ENCODE measurements at places on chromosomes 3 and 15.

DNA sequence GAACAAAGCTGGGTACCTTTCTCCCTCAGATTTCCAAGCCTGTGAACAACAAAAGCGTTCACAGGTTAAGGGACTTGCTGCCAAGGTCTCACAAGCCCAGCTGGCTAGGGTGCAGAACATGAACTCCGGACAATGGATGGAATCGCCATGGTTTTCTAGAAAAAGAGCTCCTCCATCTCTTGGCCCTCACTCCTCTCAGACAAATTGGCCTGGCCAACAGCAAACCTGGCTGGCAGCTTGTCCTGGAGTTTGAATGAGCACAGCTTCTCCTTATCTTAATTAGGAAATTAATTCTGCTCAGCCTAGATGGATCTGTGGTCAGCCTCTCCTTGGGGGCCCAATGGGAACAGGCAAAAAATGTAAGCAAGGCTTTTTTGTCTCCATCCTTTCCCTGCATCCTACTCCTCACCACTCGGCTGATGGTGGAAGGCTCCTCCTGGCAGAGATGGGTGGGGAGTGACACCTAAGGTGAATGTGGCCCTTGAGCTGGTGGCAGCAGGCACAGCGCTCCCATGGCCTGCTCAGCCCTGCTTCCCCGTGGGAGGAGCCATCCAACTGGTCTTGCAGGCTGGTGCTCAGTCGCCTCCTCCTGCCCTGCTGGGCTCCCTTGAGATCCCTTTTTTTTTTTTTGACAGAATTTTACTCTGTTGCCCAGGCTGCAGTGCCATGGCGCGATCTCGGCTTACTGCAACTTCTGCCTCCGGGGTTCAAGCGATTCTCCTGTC lies 5.8 kb downstream of the KLHL25 start:
- DNase-seq, result no peak

- DNase-seq, result no peak
Observed at GRCh38 chr3:150447631-150448465, 39.8 kb downstream of the TSC22D2 start.

DNA sequence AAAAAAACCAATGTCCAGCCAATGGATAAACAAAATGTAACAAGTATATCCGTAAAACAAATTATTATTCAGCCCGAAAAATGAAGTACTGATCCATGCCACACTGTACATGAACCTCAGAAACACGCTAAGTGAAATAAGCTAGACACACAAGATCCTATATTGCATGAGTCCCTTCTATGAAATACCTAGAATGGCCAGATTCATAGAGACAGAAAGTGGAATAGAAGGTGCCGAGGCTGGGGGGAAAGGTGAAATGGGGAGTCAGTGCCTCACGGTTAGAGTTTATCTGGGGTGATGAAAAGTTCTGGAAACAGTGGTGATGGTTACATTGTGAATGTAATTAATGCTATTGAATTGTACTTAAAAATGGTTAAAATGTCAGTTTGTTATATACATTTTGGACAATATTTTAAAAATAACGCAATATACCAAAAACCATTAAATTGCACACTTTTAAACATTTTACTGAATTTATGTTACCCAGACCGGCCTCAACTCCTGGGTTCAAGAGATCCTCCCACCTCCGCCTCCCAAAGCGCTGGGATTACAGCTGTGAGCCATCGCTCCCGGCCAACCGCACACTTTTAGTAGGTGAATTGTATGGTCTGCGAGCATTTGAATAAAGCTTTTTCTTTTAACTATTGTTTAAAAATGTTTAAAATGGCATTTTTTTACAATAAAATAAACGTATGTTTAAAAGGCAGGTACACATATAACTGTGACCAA lies 2.1 kb downstream of the RNF168 start:
- DNase-seq, result peak; percentile 83

DNA sequence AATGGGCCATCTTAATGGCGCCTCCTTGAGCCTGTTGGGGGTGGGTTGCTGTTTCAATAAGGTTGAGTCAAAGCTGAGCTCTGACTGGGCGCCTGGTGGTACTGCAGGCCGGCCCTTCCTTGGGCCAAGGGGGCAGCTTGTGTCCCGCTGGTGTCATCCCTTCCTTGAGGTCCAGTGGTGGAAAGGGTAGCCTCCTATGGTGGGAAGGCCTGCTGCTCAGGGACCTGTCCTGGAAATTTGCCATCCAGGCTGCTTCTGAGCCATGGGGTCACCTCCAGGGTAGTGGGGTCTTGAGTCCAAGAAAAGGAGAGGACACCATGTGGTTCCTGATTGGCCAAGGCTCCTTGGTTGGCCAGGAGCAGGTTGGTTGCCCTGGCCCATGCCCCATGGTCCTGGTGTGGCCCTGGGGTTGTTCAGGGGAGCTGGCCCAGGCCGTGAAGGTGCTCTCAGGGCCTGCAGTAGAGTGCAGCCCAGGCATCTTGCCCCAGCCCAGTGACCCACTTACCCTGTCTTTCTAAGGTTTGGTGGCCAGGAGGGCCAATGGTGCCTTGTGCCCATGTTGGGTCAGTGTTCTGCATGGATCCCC lies 188.7 kb downstream of the UBE3A start:
- no peak for DNase-seq

- DNase-seq, result no peak
Observed at GRCh38 chr3:77137559-77137958, 97.7 kb downstream of the ROBO2 start.

DNA sequence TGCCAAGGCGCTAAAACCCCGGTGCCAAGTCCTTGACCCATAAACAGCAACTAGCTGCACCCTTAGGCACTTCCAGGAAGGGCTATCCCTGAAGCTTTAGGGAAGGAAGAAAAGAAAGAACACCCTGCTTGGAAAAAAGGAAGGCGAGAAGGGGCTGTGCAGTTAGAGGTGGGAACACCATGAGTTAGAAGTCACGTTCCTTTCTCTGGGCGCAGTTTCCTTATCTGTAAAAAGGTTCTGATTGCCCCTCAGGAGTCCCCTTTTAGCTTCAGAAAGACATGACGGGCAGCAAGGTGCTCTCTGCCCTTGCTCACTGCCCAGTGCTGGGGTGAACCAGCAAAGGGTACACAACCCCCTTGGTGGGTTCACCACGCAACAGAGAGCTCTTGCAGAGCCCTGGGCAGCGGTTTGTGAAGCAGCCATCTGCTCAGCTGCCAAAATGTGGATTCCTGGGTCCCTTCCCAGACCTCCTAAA lies 798 bp downstream of the GCHFR start:
- DNase-seq, result peak; percentile 28

- no peak for DNase-seq
Observed at GRCh38 chr3:194320744-194321243, 30.3 kb downstream of the CPN2 start.

- DNase-seq, result no peak
Observed at GRCh38 chr15:68699881-68700454, 120.7 kb downstream of the ANP32A start.

- no peak for DNase-seq
Observed at GRCh38 chr3:46133285-46133684, 74.8 kb downstream of the CCR1 start.

GRCh38 chr3:152858170-152858800 lies 23.4 kb downstream of the P2RY1 start:
- DNase-seq, result no peak

DNA sequence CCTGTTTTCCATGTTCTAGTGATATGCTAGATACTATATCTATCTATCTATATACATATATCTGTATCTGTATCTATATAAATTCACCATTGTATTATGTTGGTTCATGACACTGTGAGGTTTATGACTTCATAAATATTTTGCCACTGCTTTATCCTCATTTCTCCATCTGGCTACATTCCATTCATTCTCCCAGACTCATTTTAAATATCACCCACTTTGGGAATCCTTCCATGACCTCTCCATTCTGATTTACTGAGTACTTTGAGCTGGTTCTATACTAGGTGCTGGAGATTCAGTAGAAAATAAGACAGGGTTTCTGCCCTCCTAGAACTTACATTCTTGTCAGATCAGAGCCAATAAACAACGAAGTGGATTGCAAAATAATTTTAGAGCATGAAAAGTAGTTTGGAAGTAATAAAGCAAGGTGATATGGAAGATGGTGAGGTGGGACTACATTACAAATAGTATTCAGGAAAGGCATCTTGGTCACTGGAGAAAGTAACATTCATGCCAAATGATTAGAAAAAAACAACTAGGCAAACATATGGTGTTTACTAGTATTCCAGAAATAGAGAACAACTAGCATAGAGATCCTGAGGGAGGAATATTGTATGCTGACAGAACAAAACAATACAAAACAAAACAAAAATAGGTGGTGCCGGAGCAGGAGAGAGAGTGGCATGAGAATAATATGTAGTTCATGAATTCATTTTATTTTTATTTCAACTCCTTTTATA lies 11.6 kb upstream of the PLSCR4 start:
- no peak for DNase-seq

DNA sequence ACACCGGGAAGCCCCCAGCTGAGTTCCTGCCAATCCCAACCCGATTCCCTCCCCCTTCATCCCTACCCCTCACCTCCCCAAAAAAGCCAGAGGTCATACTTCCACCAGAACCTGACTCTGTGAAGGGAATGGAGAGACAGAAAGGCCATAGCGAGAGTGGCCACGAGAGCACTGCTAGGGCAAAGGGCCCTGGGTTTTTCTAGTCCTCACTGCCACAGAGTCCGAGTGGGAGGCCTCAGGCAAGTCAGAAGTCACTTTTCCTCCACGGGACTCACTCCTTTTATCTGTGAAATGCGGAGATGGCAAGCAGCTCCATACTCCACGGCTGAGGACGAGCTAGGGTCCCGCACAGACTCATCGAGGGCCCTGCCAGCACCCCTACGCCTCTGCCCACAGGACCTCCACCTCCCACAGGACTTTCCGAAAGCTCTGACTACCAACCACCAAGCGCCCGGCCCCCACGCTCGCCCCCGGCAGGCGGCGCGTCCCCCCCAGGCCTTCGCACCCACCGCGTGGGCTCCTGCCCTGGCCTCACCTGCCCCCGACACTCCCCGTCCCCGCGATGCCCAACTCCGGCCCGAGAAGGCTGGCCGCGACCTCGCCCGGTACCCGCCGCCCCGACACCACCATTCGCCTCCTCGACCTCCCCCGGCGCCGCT lies 792 bp downstream of the ATP13A3 start:
- peak; percentile 36 for DNase-seq

GRCh38 chr3:23659840-23660430 lies 145.8 kb upstream of the UBE2E1 start:
- DNase-seq, result no peak

- no peak for DNase-seq
Observed at GRCh38 chr3:29486096-29486495, 205.2 kb downstream of the RBMS3 start.

DNA sequence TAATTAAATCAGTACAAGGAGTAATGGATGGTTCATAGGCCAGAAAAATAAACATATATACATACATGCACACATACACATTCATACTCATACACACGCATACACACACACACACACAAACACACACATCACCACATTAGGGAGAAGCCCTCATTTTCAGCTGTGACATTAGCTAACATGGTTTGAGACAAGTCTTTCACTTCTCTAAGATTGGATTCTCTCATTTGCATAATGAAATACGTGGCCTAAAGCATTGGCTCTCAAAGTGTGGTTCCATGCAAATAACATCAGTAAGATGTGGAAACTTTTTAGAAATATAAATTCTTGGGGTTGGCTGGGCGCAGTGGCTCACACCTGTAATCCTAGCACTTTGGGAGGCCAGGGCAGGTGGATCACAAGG lies 452.6 kb downstream of the TAFA4 start:
- no peak for DNase-seq

DNA sequence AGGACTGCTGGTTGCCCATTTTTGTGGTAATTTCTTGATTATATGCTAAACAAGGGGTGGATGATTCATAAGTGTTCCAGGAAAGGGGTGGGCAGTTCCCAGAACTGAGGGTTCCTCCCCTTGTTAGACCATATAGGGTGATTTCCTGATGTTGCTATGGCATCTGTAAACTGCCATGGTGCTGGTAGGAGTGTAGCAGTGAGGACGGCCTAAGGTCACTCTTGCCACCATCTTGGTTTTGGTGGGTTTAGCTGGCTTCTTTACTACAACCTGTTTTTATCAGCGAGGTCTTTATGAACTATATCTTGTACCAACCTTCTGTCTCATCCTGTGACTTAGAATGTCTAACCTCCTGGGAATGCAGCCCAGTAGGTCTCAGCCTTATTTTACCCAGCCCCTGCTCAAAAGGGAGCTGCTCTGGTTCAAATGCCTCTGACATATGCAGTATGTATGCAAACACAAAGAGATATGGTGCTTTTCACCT lies 46.2 kb downstream of the C3orf38 start:
- DNase-seq, result no peak

- DNase-seq, result no peak
Observed at GRCh38 chr3:98180319-98180890, 13.9 kb downstream of the OR5H15 start.

DNA sequence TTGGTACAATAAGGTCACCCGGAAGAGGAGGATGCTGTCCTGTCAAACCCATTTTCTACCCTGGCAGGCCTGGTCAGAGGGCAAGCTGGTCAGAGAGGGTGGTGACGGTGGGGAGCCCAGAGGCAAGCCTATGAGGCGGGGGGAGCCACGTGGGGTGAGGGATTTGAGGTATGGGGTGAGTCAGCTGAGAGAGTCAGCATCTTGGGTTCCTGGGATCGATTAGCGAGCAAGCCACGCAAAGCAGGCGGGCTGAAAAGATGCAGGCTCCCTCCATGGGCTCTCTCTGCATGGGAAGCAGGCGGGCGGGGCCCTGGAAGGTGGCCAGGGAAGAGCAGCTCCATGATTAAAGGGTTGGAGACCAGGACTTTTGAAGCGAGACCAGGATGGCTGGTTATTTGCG lies 48.1 kb downstream of the MAGEF1 start:
- DNase-seq, result no peak

DNA sequence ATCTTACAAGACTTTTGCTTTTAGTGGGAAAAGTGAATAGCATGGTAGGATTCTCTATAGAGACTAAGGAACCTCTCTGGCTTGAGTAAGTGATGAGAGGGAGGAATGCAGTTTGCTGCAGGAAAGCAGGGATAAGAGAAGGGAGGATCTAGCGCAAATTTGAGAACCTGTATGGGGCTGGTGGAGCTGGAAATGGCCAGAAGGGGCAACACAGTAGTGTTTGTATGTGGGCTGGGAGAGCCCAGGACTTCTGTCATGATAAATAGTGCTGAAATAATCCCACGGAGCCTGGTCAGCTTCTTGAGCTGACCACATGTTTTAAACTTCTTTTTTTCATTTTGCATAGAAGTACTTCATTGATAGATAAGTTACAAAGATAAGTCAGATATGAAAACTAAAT lies 11.2 kb upstream of the SHC4 start:
- peak; percentile 46 for DNase-seq

- no peak for DNase-seq
Observed at GRCh38 chr15:79981831-79982455, 10.9 kb upstream of the BCL2A1 start.

DNA sequence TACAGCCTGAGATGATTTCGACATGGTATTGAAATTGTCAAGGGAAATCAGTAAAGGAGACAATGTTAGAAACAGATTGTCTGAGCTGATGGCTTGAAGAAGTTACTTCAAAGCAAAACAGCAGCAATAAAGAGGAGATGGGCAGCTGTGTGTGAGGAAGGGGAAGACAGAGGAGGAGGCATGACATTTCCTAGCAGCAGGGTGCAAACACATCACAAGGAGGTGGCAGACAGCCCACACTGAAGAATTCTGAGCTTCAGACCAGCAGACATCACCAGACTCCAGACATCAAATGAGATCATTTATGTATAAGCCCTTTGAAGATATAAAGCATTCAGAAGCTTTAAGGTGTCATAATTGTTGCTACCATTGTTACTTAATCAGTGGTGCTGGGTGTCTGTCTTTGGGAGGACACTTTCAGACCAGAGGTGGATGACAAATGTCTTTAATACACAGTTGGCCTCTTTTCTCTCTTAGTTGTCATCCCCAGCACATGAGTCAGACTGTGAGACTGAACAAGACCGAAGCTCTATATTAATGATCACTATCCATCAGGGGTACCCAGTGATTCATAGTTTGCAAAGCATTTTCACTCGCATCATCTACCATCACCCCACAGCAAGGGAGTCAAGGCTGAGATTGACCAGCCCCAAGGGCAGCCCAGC lies 203.9 kb downstream of the MINAR1 start:
- peak; percentile 18 for DNase-seq

All from RKO (cell line).